Esophagus squamous epithelium (tissue), 5 donors: ENCODE measurements at places on chromosomes 7 and 10.

DNA sequence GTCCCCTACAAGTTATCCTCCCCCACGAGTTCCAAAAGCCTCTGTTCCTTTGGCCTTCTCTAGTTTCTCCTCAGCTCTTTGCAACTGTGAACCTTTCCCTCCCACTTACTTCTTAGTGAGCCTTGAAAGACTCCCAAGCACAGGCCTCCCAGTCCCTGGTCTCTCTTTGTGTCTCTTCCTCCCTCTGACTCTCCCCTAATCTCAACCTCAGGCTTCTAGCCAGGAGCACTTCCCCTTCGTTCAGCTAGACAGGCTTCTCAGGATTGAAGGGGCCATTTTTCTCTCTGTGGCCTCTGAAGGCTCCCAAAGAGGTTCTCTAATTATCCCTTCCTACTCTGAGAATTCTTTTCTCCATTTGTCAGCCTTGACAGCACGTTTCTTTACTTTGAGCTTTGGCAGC, 50.2 kb upstream of the PHYHIPL start:
- no peak for DNase-seq

DNA sequence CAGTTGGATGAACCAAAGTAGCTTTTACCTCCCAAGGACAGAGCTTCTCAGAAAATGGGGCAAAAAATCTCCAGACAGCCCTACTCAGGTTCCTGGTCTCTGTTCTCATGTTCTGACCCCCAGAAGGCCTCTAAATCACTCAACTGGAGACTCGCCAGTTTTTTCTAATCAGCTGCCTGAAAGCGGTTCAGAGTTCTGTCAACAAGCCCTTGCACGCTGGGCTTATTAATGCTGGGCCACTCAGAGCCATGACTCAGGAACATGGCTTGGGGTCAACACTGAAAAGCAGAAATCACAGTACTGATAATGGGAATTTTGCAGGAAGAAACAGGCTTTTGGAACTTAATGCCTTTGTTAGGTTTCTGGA, 15.3 kb downstream of the ECHDC3 start:
- no peak for DNase-seq

DNA sequence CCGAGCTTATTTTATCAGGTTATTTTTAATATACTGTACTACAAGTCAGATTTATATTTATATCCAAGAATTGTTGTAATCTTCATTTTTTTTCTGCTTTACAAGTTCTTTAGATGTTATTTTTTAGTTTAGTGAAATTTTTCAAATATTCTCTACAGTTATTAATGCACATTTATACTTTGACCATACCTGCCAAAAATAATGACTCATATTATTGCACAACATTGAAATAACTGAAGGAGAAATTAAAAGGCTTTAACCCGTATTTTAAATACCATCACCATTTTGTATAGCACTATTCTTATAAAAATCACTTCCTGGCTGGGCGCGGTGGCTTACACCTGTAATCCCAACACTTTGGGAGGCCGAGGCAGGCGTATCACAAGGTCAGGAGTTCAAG, 278.5 kb downstream of the BICC1 start:
- DNase-seq: no peak

DNA sequence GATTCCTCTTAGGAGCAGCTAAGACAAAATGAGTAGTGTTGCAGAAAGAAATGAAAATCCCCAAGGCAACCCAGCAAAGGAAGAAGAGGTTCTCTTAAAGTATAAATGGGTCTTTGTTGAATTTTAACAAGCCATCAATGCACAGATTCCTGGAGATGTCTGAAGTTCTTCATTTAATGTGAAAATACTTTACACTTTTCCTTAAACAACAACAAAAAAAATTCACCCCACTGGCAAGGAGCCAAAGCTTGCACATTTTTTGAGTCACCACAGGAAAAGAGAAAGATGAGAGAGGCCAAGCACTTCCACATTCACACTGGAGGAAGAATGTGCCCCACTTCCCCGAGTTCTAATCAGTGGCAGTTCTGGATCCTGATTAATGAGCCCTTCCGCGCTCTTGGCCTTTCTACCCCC, 286.4 kb upstream of the MEOX2 start:
- no peak for DNase-seq

GRCh38 chr10:42933448-42934340, 143.2 kb upstream of the RET start:
- DNase-seq: no peak

DNA sequence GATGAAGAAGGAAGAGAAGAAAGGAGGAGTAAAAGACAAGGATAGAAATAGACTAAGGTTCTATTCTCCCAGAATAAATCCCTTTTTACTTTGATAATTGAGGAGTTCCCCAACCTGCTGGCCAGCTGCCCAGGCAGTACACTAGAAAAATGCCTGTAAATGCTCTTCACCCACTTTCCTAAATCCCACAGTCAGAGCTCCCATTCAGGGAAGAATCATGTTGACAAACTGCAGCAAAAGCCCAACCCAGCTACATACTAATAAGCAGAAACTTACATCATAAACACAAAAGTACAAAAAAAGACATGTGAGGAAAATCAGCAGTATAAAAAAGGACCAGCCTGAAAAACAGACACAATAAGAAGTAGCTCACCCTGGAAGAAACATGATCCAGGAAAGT, 15.8 kb upstream of the KDM7A start:
- no peak for DNase-seq

- no peak for DNase-seq
Observed at GRCh38 chr7:157516311-157516710, 179.5 kb downstream of the DNAJB6 start.

DNA sequence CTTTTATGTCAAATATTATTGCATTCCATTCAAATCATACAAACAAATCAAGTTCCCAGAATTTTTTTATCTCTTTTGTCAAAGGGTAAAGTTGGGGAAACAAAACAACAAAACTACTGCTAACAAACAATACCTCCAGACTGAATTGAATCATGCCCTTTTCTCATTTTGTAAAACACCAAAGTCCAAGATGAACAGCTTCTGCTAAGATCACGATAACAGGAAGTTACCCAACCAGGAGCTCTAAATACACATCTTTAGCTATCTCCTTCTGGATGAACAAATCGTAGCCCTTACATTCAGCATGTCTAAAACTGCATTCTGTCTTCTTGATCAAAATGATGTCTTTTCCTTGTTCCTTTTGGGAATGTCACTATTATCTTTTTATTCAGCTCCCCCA, 97.4 kb downstream of the CTTNBP2 start:
- DNase-seq: no peak

- DNase-seq: no peak
Observed at GRCh38 chr10:78739444-78740053, 329.2 kb upstream of the ZMIZ1 start.

DNA sequence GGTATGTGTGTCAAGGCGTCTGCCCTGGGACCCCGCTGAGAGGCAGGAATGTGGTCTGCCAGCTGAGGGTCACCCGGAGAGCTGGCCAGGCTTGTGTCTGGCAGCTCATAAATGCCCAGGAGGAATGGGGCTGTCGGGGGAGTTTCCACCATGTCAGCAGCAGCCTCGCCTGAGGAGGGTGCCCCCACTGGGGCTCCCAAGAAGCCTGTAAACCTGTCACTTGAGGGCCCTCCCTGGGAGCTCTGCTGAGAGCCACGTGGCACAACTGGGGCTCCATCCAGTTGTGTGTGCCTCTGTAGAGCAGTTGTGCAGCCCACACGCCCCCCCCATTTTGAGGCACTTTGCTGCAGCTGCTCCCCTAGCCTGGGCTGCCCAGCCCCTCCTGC, 70.6 kb downstream of the NEURL1 start:
- no peak for DNase-seq

GRCh38 chr7:66052447-66052846, 23.2 kb upstream of the ASL start:
- DNase-seq: no peak

DNA sequence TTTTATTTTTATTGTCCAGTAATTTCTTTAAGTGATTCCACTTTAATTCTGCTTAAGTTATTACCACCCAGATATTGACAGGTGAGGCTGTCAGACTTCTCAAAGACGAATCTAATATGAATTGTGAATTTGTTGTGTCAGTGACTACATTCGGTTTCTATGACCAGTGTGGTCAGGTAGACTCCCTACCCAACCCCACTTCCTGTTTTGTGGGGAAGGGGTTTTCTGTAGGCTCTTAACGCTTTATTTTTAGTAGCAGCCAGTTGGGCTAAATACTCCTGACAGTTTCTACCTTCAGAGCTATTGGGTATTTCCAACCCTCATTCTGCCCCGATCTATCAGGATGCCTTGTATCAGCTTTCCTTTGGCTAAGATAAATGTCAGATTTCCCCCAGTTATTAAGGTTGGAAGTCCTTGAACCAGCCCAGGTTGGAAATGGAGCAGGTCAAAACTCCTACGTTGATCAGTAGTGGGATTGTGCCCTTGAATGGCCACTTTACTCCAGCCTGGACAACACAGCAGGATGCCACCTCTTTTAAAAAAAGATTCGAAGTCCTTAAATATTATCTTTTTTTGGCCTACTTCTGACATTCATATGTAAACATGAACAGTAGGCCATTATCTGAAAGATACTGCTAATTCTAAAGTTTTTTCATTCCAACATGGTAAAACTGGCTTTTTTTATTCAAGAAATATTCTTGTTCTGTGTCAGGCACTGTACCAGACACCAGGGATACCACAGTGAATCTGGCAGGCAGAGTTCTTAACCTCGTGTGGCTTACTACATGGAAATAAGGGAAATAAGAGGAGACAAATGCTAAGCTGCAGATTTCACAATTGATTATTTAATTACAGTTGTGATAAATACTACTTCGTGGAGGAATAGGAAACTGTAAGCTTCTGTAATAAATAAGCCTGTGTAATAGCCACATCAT, 133.3 kb upstream of the SAMD8 start:
- DNase-seq: no peak

DNA sequence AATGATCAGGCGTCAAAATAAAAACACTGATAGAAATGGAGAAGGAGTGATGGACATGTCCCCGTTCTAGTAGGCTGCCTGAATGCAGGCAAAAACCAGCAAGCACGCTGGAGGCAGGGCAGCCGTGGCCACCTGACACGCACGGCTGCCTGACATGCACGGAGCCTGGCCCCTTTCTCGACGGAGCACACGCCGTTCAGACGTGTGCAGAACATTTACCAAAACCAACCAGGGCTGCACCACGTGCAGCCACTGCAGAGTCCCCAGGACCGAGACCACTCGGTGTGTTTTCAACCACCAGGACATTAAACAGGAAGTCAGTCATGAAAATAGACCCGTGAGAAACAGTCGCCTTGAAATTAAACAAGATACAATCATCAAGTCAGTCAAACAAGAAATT, 61.9 kb upstream of the NKX6-2 start:
- DNase-seq: no peak

DNA sequence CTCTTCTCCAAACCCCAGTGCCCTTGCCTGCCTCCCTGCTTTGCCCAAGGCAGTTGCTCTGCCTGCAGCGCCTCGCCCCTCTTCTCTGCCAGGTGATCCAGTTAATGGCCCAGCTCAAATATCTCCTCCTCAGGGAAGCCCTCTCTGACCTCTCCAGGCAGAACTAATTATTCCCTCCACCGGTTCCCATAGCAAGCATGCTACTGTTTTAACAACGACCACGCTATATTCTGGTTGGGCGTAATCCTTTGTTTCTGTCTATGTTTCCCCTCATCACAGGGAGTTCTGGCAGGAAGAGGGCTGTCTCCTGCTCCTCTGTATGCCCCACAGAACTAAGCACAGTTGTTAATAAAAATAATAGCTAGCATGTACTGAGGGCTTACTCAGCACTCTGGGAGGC, 36.8 kb upstream of the R3HCC1L start:
- DNase-seq: no peak

GRCh38 chr10:78160591-78160990, 126.9 kb downstream of the RPS24 start:
- DNase-seq: no peak

GRCh38 chr7:45626441-45627430, 52.6 kb downstream of the ADCY1 start:
- DNase-seq: no peak

DNA sequence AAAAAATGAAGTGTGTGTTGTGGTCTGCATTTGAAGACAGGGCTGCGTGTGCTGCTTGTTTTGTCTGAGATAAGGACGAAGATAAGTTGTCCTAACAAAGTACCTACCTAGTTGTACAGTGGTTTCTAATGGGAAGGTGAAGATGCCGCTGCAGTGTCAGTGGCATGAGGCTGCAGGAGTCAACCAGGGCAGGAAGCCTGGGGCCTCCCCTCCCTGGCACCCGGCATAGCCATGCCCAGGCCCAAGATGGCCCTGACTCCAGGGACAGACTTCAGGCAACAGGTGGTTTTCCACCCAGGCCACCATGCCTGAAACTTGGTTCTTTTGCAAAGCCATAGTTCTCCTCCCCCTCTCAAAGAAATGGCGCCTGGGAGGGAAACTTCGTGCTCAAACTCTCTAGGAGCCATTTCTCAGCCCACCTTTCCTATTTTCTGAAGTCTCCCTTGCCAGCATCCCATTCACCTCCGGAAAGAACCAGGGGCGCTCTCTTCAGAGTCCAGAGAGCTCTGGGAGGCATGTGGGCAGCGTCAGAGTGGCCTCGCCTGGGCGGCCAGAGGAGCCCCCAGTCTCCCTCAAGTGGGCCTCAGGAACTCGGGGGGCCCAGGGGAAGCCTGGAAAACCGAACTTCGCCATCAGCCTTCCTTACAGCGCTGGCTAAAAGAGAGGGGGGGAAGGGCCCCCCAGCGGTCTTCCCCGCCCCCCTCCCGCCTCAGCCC, 2.1 kb upstream of the KAT6B start:
- DNase-seq: no peak

DNA sequence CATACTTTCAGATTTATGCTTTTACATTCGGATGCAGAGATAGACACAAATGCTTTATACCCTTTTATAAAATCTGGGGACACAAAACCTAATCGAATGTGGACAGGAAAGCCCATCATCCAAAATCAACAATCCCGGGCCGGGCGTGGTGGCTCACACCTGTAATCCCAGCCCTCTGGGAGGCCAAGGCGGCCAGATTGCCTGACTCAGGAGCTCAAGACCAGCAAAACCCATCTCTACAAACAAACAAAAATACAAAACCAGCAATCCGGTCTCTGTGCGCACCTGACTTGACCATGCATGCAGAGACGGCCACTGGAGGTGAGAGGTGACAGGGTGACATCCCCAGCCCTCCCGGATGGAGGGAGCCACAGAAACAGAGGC, 13.5 kb downstream of the COBL start:
- DNase-seq: no peak

DNA sequence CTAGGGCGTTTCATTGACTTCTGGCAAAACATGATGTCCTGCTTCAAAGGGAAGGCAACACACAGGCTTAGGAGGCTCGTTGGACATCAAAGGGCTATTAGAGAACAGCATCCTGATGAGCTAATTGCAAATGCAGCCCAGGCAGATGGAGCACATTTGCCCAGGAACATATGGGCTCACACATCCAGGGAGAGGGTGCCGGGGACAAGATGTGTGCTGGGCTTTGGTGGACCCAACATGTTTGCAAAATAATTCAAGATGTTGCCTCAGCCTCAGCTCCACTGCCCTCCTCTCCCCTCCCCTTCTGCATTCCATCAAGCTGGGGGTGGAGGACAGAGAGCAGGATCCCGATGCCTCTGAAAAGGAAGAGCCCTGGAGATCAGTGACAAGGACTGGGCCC, 217.1 kb upstream of the ZMIZ1 start:
- DNase-seq: no peak

DNA sequence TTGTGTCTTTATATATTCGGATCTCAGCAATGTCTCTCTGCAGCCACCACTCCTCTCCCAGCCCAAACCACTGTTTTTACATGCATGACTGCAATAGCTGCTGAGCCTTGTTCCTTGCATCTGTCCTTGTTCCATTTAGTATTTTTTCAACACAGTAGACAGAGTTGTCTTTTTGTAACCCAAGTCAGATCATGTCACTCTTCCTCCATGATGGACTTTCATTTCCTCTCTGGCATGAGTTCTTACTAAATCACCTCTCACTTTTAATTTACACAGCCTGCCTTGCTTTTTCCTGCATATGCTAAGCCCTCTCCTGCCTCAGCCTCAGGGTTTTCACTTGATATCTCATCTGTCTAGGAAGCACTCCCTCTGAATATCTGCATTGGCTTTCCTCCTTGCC, 353.2 kb downstream of the HGF start:
- no peak for DNase-seq
